ENCODE measurements at places on chromosomes 1 and 21.
A peak's percentile ranks its signal among the peaks of the same experiment; 100 is the strongest.

DNA sequence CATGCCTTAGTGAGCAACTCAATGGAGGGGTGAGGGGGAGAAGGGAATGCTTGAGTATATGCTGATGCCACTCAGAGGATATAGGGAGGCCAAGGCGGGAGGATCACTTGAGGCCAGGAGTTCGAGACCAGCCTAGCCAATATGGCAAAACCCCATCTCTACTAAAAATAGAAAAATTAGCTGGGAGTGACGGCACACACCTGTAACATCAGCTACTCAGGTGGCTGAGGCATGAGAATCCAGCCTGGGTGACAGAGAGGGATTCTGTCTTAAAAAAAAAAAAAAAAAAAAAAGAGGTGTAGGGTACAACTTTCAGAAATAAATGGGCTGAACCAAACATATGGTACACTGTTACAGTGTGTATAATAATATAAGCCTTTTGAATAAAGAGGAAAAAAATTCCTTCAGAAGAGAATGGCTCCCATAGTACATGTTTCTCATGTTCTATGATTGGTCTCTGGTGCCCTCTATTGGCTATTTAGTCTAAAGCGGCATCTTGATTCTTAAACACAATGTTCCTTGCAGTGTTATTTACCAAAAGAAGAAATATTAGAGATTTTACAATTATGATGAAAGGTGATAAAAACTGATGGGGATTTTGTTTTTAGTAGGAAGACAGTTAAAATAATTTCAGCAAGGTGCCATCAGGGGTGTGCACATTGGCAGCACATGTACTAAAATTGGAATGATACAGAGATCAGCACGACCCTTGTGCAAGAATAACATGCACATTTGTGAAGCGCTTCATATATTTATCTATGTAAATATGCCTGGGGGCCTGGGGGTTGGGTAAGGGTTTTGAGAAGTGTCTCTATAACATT is 109.8 kb downstream of the PATJ start:
- no peak for DNase-seq

GRCh38 chr1:56330391-56331026 is 248.9 kb downstream of the PLPP3 start:
- DNase-seq, result no peak

DNA sequence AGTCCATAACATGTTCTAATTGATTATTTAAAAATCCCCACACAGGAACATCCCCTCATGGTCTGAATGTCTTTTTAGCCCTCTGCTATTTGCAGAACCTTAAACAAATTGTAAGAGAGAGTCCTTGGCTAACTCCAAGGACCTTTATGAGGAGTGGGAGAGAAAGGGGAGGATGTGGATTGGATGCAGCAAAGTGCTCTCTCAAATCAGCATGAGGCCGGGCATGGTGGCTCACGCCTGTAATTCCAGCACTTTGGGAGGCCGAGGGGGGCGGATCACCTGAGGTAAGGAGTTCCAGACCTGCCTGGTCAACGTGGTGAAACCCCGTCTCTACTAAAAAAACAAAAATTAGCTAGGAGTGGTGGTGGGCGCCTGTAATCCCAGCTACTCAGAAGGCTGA is 154.8 kb downstream of the TGFB2 start:
- DNase-seq, result no peak

DNA sequence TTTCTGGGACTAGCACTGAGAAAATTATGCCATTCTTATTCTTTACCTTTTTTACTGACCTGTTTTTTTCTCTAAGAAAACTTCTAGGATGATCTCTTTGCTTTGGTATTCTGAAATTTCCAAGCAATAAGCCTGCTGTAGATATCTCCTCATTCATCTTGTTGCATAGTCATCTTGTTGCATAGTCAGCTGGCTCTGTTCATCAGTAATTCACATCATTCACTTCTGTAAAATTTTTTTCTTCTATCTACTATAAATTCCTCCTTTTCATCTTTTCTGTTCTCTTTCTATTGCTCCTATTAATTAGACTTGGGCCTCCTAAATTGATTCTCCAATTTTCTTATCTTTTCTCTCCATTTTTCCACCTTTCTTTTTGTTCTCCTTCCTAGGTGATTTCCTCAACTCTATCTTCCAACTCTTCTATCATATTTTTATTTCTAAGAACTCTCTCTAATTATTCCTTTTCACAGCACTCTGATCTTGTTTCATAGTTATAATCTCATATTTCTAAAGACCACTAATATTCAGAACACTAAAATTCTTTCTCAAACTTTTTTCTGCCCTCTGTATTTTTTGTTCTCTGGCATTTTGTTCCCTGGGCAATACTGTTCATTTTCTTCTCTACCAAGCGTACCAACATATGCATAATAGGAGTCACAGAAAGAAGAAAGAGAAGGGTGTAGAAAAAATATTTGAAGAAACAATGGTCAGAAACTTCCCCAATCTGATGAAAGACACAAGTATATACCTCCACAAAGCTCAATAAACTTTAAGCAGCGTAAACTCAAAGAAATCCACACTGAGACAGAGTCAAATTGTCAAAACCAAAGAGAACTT is 17.7 kb downstream of the TUT4 start:
- DNase-seq, result no peak

- no peak for DNase-seq
Measured at GRCh38 chr1:77857552-77857951, 30.9 kb upstream of the NEXN start.

- no peak for DNase-seq
Measured at GRCh38 chr1:8711151-8711550, 106.3 kb downstream of the RERE start.

DNA sequence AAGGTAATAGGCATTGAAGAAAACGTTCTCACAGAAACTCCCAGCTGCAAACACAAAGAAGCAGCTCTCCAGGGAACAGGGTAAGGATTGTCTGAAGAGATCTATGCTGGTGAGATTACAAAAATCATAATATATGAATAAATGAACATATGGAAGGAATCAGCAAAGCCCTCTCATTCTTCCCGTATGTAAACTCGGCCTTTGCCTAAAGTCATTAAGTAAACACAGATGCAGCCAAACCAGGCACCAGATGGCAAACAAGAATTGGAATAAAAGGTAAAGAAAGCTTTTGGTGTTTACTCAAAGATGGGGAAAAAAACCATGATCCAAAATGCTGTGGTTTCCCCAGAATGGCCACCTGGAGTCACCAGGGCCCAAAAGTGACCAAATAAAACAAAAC is 76.6 kb upstream of the HOOK1 start:
- DNase-seq, result no peak

GRCh38 chr1:201525193-201525778 is 13.6 kb upstream of the NAV1 start:
- DNase-seq, result no peak

DNA sequence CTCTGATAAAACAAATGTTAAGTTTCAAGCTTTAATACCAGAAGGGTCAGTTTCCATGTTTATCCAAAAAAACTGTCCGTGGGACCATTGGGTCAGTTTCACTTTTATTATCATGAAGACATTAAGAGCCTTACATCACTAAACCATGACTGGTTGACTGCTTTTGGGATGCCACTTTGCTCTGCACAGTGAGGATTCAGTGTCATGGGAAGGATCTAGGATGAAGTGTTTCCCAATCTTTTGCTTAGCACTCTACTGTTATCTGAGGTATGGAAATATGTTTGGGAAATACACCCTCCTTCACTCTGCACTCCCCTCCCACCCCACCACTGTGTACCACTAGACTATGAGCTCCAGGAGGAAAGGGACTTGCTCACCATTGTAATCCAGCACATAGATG is 16.3 kb downstream of the RPS6KC1 start:
- no peak for DNase-seq

- no peak for DNase-seq
Measured at GRCh38 chr1:212942679-212943392, 7.5 kb upstream of the VASH2 start.

DNA sequence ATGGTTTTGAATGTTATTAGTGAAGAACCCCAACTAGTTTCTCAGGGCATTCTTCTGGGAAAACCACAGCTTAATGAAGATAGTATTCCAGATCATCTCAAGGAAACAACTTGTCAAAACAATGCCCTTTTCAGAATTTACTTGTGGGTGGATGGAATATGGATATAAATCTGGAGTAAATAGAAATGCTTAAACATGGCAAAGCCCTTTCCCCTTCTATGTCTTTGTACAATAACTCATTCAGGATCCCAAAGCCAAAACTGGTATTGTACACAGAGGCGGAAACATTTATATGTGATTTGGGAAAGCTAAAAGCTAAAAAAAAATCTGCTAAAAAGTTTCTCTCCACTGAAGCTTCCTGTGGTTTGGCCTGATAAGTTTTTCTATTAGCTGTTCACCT is 55.5 kb upstream of the RGS5 start:
- DNase-seq, result no peak

- no peak for DNase-seq
Measured at GRCh38 chr1:41677620-41678019, 193.1 kb upstream of the EDN2 start.

GRCh38 chr1:58469016-58469415 is 77.5 kb downstream of the OMA1 start:
- DNase-seq, result no peak

DNA sequence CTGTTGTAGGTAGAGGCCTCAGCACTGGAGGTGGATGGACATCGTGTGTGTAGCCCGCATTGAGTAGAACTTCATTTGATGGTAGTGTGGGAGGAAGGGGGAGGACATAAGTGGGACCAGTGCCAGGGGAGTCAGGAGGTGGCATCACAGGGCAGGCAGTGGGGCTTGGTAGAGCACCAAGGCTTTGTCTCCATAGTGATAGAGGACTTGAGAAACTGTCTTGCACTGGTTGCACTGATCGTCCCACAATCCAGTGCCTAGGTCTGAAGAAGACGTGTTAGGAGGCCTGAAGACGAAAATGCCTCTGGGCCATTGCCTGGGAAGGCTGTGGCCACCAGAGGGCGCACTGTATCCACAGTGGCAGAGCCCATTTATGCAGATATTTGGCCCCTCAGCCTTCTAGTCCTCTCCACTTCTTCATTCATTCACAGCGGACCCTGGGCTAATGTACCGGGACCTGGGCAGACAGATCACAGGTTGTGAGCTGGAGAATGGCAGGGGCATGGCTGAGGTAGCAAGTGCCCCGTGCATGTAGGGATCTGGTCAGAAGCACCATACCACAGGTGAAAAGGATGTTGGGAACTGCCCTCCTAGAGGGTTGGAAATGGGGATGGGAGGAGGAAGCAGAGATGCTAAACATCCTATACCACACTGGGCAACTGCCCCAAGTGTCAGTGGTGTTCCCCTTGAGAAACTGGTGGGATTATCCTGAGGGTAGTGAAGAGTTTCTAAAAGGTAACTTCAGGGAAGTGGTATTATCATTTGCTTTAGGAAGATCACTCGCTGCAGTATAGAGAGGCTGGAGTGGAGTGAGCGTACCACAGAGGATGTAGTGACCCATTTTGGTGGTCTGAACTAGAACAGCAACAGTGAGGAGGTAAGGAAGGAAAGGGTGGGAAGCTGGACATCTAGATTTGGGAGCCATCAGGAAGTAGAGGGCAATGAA is 95.3 kb downstream of the PIK3R3 start:
- peak; percentile 77 for DNase-seq

DNA sequence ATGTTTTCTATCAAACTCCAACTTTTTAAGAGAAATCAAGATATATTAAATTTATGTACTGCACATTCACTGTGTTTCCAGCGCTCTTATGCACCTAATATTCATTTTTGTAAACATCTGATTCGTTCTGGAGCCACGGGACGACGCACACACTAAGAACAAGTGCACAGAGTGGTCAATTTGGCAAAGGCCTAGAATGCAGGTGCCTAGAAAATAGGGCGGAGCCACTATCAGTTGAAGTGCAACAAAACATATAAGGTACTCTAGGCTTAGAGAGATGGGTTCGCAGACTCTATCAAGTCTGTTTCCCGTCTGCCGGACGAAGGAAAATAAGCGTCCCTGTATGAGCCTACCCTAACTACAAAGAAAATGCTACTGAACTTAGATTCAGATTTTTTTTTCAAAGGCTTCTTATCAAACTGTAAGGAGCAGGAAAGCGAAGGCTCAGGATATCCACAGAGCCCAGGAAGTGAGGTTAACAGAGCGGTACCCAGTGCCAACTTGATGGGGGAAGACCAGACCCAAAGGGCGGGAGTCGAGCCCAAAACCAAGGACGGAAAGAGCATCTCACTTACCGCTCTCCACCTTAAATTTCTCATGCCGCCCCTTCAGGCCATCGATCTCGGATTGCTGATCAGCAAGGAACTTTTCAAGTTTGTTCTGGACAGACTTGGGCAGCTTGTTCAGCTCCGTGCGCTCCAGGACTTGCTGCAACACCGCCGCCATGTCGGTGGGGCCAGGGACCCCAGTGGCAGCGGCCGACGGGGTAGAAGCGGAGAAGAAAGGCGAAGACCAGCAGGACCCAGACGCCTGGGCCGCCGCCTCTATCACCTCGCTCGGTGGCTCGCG is 526 bp downstream of the TPR start:
- DNase-seq, result no peak

DNA sequence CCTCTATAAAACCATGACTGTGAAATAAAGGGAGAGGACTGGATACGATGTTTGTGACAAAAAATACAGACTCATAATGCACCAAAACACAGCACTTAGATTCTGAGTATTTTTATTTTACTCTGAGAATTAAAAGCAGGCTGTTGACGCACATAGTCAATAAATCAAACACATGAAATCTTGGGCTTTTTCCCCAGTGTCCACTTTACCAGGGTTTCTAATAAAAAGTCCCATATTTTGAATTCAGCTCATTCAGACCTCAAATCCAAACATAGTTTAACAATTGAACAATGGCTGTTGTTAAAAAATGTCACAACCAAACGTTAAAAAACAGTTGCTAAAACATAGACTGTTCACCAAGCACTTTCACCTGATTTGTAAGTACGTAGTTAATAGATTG is 553.4 kb downstream of the LTN1 start:
- no peak for DNase-seq

DNA sequence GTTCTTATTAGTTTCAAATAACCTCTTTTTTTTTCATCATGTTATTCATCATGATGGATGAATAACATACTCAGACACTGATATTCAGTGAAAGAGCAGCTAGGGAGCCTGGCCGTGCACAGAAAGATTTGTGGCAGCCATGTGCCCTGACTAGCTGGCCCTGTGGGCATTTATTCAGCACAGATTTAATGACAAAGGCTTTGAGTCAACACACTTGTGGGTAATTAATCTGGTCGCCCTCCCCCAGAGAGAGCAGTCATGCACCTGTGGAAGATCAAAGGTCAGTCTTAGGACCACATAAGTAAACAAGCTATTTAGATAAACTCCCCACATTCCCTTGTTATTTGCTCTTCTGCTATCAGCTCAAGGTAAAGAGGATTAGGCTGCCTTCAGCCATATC is 153.2 kb upstream of the HMCN1 start:
- DNase-seq, result no peak

- DNase-seq, result no peak
Measured at GRCh38 chr1:247180581-247180980, 8.8 kb upstream of the ZNF124 start.
